ENCODE measurements at places on chromosomes 3 and 15.

DNA sequence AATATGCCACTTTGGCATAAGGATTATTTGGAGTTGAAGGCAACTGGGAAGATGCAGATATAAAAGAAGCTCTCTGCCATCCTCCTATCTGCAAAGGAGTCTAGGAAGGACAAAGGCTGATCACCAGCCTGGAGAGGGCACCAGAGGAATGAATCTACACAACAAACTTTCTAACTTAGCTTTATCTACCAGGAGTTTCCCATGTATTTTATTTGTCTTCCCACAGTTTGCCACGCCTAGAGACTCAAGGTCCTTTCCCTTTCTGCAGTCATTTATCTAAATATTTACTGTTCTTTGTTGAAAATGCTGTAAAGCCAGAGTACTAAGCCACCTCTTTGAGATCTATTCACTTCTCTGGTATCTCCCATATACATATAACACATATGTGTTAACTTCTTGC lies 32.2 kb downstream of the GPR176 start:
- peak; percentile 54 for DNase-seq

DNA sequence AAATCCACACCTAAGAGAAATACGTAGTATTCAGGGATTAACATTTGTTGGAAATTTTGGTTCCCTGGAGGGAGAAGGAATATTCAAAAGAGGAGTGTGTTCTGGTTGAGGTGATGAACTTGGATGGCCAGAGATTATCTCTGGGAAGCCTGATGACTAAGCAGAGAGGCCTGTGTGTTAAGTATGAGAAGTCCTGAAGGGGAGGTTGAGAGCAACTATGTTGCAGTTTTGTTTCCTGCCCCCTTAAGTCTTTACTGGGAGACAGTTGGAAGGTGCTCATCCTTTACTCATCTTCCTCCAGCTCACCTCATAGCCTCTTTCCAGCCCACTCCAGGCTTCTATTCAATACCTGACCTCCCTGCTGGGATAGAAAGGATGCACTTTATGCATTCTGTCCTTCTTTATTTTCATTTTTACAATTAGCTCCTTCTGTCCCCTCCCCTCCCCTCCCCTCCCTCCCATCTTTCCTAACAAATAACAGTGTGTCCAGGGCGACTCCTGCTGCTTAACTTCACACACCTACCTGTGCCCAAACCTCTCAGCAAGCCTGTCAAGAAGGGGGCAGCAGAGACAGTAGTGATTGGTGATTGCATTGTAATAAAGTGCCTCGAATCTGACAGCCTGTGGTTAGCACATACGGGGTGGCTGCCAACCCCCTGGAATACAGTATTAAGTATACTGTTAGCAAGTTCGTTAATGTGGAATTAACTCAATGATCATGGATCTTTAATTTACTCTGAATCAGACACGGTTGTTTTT lies 11.9 kb downstream of the RAP2B start:
- peak; percentile 64 for DNase-seq

DNA sequence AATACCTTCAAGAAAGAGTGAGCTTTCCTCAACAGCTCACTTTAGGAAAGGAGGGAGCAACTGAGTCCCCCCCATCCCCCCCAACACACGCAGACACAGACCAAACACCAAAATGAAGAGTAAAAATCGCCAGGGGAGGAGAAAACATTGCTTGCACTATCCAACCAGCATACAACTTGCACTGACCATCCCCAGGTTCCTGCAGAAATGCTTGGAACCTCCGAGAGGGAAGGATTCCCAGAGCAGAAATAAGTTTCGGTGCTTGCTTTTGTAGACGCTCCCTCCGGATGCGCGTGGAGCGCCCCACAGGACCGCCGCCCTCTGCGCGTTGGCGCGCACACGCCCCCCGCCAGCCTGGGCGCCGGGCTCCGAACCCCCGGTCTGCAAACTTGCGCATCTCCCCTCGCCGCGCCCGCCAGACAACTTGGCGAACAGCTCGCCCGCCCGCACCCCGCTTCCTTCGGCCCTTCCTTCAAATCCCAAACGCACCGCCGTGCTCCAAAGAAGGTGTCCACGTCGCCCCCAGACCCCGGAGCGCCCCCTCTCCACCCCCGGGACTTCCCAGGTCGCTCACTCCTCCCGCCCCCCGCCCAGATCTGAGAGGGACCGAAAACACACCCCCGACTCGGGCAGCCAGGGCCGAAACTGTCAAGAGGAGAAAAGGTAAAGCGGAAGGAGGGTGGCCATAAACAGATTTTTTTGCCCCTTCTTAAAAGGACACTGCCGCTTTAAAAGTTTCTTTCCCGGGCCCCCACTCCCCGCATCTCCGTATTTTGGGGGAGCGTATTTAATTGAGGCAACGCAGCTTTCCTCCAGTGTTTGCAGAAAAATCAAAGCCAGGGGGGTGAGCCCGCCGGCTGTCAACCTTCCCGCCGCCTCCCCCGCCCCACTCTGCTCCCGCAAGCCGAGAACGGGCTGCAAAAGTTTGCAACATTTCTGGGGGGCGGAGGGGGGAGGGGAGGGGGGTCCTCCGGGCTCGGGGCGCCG lies 859 bp downstream of the RORA start:
- DNase-seq: peak; percentile 21

DNA sequence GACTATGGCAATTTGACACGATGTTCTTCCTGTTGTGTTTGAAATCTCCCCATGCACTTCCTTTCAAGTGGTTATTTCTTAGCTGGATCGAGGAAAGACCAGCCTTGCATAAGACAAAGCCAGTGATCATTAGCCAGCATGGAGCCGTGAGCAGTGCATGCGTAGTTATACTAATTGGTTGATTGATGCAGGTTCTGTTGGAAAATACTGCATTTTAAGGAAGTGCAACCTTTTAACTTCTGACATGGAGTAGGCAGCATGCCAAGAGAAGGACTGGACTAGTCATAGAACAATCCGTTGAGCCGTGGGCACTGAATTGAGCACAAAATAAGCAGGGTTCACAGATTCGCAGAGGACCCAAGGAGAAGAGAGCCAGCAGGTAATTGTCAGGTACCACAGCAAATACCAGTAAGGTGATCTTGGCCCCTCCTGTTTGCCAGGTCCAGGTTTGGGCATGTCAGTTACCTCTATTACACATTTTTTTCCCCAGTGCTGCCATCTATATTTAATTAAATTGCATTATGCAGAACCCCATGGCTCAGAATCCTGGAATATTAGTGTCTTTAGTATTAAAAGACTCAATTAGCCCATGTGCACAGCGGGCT lies 29.0 kb upstream of the BCL6 start:
- DNase-seq: no peak

- no peak for DNase-seq
These were observed 38.5 kb downstream of the B3GNT5 start for GRCh38 chr3:183291497-183292031.

DNA sequence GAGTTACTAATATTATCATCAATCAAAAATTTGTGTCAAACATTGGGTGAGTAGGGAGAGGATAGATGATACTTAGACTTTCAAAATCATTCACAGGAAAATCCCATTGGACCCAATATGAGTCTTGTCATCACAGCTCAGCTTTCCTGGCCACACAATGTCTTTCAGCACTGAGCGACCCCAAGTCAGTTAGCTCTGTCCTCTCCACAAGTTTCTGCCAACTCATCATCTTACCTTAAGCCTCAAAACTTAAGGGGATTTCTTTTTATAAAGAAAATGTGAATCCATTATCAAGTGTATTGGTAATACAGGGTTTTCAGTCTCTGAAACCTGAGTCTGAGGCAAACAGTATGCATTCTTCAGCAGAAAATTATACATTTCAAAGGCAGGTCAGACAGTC lies 55.8 kb downstream of the SUMF1 start:
- no peak for DNase-seq

GRCh38 chr3:157093096-157093495 lies 66.9 kb downstream of the CCNL1 start:
- DNase-seq: no peak

- DNase-seq: no peak
These were observed 172.9 kb upstream of the FEZF2 start for GRCh38 chr3:62546266-62546665.

- DNase-seq: no peak
These were observed 57.6 kb downstream of the TAFA4 start for GRCh38 chr3:68874551-68875348.
